HCT116 (cell line): ENCODE measurements at places on chromosomes 5 and 9. TPM values are rescaled to one million over a fixed set of nuclear protein-coding genes. Genes with fewer than 3 reads are reported as not detected.

GRCh38 chr9:14560194-14560593, 133.0 kb downstream of the ZDHHC21 start:
- no peak overlapping the region for H3K27ac ChIP-seq
- no peaks in the 10 kb centered on the region for H3K4me1 ChIP-seq
- DNase-seq: no peak
- H3K36me3 ChIP-seq: no peaks in the 10 kb centered on the region
- no peak overlapping the region for H3K4me3 ChIP-seq

Gene PCDHB14
- 0.27 TPM for total RNA-seq

DNA sequence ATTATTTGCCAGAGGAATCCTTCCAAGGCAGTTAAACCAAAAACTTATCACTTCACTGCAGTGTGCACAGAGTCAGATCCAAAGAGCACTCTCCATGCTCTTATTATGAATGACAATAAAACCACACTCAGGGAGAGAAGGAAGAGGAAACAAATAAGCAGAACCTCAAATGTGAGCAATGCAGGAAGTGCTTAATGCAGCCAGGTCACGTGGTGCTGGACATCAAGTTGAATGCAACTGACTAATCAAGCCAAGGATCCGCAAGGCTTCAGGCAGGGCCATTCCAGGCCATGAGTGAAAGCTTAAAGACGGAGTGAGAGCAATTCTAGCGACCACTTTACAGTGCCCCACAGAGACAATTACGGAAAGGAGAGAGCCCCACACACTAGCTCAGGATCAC, 230.4 kb upstream of the PUM3 start:
- H3K36me3 ChIP-seq: no peaks in the 10 kb centered on the region
- no peaks in the 10 kb centered on the region for H3K4me1 ChIP-seq
- H3K27ac ChIP-seq: no peak overlapping the region

DNA sequence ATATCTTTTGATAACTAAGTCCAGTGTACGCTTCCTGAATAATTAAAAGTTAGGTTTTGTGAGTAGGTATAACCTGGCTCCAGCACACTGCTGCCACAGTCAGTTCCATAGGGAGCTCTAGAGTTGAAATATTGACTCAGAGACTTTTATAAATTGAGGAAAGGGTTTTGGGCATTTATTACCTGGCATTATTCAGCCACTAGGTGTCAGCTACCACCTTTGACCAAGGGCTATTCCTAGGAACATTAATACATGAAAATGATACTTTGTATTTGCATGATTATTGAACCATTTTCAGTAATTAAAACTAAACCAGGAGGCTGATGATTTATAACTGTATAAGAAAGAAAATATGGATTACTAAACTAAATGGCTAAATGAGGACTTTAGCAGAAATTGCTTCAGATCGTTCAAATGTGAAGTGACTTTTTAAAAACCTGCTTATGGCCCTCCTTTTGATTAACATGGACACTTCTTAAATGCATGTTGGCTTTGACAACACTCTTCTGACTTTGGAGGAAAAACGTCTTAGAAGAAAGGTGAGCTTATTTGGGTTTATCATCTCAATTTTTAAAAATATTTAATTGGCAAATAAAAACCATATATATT, 83.0 kb downstream of the SMC2 start:
- H3K4me3 ChIP-seq: no peak overlapping the region
- H3K36me3 ChIP-seq: no peaks in the 10 kb centered on the region
- H3K27ac ChIP-seq: no peak overlapping the region
- no peaks in the 10 kb centered on the region; the same call in 1 of the 2 replicates for H3K27me3 ChIP-seq
- no peaks in the 10 kb centered on the region for H3K4me1 ChIP-seq
- DNase-seq: peak; percentile 15

DNA sequence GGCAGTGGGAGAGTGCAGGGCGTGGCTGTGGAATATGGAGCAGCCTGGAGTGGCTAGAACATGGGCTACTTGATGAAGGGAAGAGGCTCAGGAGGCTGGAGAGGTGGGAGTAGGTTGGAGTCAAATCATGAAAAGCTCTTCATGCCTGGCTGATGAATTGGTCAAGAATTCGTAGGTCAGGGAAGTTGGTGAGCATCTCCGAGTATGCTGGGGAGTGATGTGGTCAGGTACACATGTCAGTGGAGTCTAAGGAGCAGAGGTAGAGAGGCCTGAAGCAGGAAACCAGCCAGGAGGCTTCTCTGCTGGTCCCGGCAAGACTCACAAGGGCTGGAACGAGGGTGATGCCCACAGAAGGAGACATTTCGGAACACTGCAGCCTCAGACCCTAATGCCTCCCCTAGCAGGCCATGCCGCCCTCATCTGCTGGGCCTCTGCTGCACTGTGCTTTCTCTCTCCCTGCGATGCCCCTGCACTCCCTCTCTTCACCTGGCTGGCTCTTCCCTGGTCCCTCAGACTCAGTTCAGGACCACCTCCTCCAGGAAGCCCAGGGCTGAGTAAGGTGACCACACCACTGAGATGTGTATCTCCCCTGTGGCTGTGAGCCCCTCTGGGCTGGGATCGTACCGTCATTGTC, 33.6 kb downstream of the TMOD1 start:
- no peaks in the 10 kb centered on the region for H3K4me1 ChIP-seq
- no peaks in the 10 kb centered on the region for H3K27me3 ChIP-seq
- H3K4me3 ChIP-seq: no peak overlapping the region
- DNase-seq: no peak
- H3K27ac ChIP-seq: no peak overlapping the region

DNA sequence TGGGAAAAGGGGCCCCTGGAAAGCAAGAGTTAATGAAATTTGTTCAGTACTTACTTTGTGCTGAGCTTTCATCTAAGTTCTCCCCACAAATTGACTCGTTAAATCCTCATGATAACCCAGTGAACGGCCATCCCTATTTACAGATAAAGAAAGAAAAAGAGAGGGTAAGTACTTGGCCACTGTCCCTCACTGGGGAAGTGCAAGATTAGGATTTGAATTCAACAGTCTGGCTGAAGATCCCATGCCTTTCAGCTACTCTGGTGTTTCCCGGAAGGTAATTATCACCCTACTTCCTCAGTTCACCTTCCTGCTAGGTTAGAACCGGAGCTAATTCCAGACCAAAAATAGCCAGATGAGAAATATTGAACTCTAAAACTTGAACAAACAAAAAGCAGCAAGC, 269.2 kb upstream of the TLE4 start:
- no peaks in the 10 kb centered on the region for H3K4me1 ChIP-seq
- H3K27me3 ChIP-seq: no peaks in the 10 kb centered on the region
- no peak for DNase-seq
- H3K27ac ChIP-seq: no peak overlapping the region

GRCh38 chr9:33311953-33312352, 21.6 kb downstream of the NFX1 start:
- H3K4me3 ChIP-seq: no peak overlapping the region
- no peaks in the 10 kb centered on the region for H3K4me1 ChIP-seq
- DNase-seq: no peak

Gene MCC
- total RNA-seq: 20.1 TPM

- H3K27me3 ChIP-seq: no peaks in the 10 kb centered on the region
- DNase-seq: no peak
- H3K27ac ChIP-seq: peak overlapping the region; percentile 93
- H3K4me1 ChIP-seq: peaks cover 12% of the 10 kb centered on the region
- no peaks in the 10 kb centered on the region for H3K36me3 ChIP-seq
- peak overlapping the region; percentile 76 for H3K4me3 ChIP-seq
Measured at GRCh38 chr5:43065387-43065947, 25.3 kb upstream of the ANXA2R start.

DNA sequence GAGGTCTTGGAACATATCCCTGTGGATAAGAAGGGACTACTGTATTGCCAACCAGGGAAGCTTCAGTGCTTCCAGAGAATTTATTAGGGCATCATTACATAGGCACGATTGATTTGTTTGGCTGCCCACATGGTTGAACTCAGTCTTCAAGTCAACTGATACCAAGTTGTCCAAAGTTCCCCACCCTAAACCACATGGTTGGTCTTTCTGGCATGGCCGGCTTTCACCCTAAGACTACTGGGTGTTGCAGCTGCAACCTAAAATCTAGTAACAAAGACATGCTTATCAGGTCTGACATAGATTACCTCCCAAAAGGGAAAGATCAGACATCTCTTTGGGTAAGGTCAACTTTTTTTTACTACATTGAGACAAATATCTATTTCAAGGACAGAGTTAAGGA, 37.0 kb downstream of the FAF2 start:
- H3K27me3 ChIP-seq: no peaks in the 10 kb centered on the region
- peaks cover 8% of the 10 kb centered on the region; the same call in 1 of the 2 replicates for H3K4me1 ChIP-seq
- DNase-seq: no peak
- no peak overlapping the region for H3K4me3 ChIP-seq
- no peak overlapping the region for H3K27ac ChIP-seq

DNA sequence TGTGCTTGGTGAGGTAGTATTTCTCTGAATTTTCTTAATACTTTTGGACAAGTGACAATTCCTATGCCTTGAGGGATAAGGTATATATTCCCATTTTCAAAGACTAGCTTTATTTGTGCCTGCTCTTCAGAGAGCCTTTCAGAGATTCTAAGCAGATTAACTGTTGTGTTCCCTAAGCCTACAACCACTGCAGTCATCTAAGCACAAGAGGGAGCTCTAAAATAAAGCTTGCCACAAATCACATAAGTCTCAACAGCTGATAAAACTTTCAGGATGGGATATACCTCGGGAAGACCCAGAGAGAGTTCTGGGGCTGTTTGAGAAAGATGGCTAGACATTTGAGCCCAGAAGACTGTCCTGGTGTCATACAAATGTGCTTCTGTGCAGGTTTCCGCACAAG, 157.3 kb downstream of the CYLC2 start:
- H3K36me3 ChIP-seq: no peaks in the 10 kb centered on the region
- H3K27ac ChIP-seq: no peak overlapping the region
- no peak for DNase-seq
- H3K4me3 ChIP-seq: no peak overlapping the region
- H3K27me3 ChIP-seq: no peaks in the 10 kb centered on the region

DNA sequence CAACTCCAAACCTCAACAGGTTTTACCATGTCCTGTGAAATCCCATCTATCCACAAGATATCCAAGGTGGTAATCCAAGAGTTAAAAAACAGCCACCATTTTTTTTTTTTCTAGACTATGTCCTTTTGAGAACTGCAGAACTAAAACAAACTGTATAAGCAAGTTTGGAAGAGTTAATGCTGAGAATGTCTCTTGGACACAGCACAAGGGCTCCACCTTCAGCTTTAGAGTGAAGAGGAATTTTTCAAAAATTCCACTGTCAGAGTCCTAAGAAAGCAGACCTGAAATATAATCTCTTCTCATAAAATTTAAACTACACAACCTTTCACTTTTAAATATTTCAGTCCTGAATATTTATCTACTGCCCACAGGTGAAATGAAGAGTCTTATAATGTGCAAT, 167.8 kb upstream of the CCNG1 start:
- H3K36me3 ChIP-seq: no peaks in the 10 kb centered on the region
- H3K4me3 ChIP-seq: no peak overlapping the region
- DNase-seq: no peak
- H3K27me3 ChIP-seq: peaks cover 8% of the 10 kb centered on the region; the same call in 1 of the 2 replicates
- H3K4me1 ChIP-seq: no peaks in the 10 kb centered on the region

- DNase-seq: no peak
- H3K4me3 ChIP-seq: no peak overlapping the region
- H3K36me3 ChIP-seq: no peaks in the 10 kb centered on the region
- H3K27ac ChIP-seq: no peak overlapping the region
Measured at GRCh38 chr9:33157960-33158842, 8.9 kb downstream of the B4GALT1 start.

Gene CYLC2
- not detected for total RNA-seq

Gene SCAI
- total RNA-seq: 14.0 TPM

DNA sequence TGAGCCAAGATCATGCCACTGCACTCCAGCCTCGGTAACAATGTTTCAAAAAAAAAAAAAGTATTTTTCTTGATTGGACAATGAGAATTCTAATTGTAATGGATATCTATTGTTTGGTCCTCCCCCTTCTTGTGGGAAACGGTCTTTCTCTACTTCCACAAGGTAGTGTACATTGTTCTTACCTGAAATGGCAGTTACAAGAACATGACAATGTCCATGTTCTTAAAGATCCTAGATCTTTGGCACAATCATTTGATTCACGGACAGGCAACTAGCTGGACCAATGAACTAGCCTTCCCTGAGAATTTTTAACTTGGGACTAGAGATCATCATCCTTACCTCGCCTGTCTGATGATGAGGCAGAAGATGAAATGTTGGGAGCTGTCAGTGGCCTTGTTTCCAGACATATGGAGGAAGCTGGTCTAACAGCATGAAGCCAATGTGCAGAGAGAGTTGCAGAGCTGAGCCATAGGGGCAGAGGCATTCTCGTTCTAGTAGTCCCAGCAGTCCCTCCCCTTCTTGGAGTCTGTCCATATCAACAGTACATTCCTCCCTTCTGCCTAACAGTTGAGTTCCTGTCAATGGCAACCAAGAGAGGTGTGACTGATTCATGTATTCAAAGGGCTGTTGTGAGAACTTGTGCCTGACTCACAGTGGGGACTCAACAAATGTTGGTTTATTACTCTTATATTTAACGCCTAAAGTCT, 2.1 kb upstream of the MARCHF6 start:
- peaks cover 17% of the 10 kb centered on the region for H3K4me1 ChIP-seq
- no peaks in the 10 kb centered on the region for H3K36me3 ChIP-seq
- no peaks in the 10 kb centered on the region for H3K27me3 ChIP-seq
- no peak for DNase-seq
- no peak overlapping the region for H3K4me3 ChIP-seq

GRCh38 chr9:94869415-94869843, 142.9 kb downstream of the AOPEP start:
- DNase-seq: no peak
- H3K27me3 ChIP-seq: no peaks in the 10 kb centered on the region
- no peak overlapping the region for H3K4me3 ChIP-seq

Gene MLANA
- not detected for total RNA-seq

- no peak overlapping the region for H3K27ac ChIP-seq
- DNase-seq: no peak
- H3K27me3 ChIP-seq: peaks cover 33% of the 10 kb centered on the region
- H3K4me1 ChIP-seq: no peaks in the 10 kb centered on the region
- H3K36me3 ChIP-seq: no peaks in the 10 kb centered on the region
Measured at GRCh38 chr9:69495296-69495695, 170.3 kb downstream of the ENTREP1 start.

- no peak for DNase-seq
- H3K27me3 ChIP-seq: no peaks in the 10 kb centered on the region
- no peaks in the 10 kb centered on the region for H3K36me3 ChIP-seq
- H3K4me3 ChIP-seq: no peak overlapping the region
- H3K27ac ChIP-seq: no peak overlapping the region
- H3K4me1 ChIP-seq: 0 out of 2 replicates have a peak, but pooled peaks cover 2% of the 10 kb centered on the region
Measured at GRCh38 chr9:15543047-15543813, 9.6 kb upstream of the CCDC171 start.
